Astrocyte (in vitro differentiated cells and primary cell): ENCODE measurements at places on chromosomes 11 and 22.

GRCh38 chr11:42589286-42589685, 722.5 kb upstream of the API5 start:
- no peaks in the 10 kb centered on the region for H3K27me3 ChIP-seq
- no peak for DNase-seq
- H3K27ac ChIP-seq = no peak overlapping the region
- no peak overlapping the region for H3K4me3 ChIP-seq

GRCh38 chr11:116725434-116726221, 47.2 kb downstream of the BUD13 start:
- no peaks in the 10 kb centered on the region for H3K36me3 ChIP-seq
- no peak overlapping the region for H3K4me3 ChIP-seq
- no peak overlapping the region for H3K27ac ChIP-seq
- H3K4me1 ChIP-seq = peaks cover 2% of the 10 kb centered on the region
- peaks cover 4% of the 10 kb centered on the region for H3K27me3 ChIP-seq

- peaks cover 11% of the 10 kb centered on the region for H3K4me1 ChIP-seq
- H3K27me3 ChIP-seq = no peaks in the 10 kb centered on the region
- H3K4me3 ChIP-seq = no peak overlapping the region
- no peaks in the 10 kb centered on the region for H3K36me3 ChIP-seq
Observed at GRCh38 chr11:115893461-115894099, 389.4 kb upstream of the CADM1 start.

DNA sequence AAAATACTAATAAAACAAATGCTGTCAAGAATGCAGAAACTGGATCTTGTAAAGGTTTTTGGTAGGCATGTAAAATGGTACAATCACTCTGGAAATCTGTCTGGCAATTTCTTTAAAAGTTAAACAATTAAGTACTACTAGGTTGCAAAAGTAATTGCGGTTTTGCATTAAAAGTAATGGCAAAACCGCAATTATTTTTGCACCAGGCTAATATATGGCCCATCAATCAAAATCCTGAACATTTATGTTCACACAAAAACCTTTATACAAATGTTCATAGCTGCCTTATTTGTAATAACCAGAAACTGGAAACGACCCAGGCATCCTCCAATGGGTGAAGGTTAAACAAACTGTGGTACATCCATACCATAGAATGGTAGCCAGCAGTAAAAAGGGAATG, 24.6 kb upstream of the ZDHHC13 start:
- H3K27me3 ChIP-seq = no peaks in the 10 kb centered on the region
- H3K36me3 ChIP-seq = no peaks in the 10 kb centered on the region
- DNase-seq = no peak
- no peak overlapping the region for H3K4me3 ChIP-seq
- no peak overlapping the region for H3K27ac ChIP-seq
- H3K4me1 ChIP-seq = peaks cover 16% of the 10 kb centered on the region

DNA sequence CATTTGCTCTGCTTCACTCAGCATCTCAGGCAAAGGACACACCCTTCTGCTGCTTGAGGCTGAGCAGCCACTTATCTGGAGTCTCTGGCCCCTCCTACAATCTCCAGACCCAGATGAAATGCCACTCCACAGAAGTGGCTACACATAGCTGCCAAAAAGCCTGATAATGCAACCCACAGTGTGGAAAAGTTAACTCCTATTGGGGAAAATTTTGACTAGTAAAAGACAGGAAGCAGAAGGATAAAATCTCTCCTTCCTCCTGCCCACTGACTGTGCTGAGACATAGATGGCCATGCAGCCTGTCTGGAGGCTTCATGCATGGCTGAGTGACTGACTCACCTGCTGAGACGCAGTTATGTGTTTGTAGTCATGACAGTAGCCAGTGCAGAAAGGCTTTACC, 92.3 kb upstream of the TEAD1 start:
- no peaks in the 10 kb centered on the region for H3K36me3 ChIP-seq
- peaks cover 11% of the 10 kb centered on the region for H3K4me1 ChIP-seq
- no peaks in the 10 kb centered on the region for H3K27me3 ChIP-seq
- H3K27ac ChIP-seq = peak overlapping the region; percentile 68
- H3K4me3 ChIP-seq = no peak overlapping the region
- DNase-seq = peak; percentile 94

GRCh38 chr11:69200331-69201065, 44.8 kb downstream of the SMIM38 start:
- no peaks in the 10 kb centered on the region for H3K36me3 ChIP-seq
- no peak overlapping the region for H3K27ac ChIP-seq
- H3K4me3 ChIP-seq = no peak overlapping the region
- H3K27me3 ChIP-seq = peaks cover 11% of the 10 kb centered on the region
- peaks cover 2% of the 10 kb centered on the region for H3K4me1 ChIP-seq
- DNase-seq = no peak

DNA sequence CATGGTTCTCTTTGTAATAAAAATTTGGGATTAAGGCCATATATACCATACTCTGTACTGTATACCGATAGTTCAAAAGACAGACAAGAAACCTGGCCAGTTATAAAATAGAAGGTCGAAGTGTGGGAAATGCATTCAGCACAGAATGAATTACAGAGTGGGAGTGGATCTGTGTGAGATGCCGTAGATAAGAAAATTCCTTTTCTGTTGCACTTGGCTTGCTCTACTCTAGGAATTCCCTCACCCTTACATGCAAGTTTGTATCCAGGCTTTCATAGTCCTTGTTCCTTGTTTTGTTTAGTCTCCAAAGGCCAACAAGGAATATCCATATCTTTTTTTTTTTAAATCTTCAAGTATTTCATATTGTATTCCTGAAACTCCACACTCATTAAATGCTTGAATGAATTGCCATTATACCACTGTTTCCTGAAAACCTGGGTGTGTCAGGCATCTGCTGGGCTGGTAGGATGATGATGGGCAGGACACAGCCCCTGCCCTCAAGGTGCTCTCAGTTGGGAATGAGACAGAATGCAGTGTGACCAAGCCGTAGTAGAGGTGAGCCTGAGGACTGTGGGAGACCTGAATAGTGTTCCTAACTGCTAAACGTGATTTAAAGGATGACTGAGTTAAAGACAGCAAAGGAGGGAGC, 53.5 kb downstream of the TEAD1 start:
- H3K36me3 ChIP-seq = no peaks in the 10 kb centered on the region
- DNase-seq = peak; percentile 91

DNA sequence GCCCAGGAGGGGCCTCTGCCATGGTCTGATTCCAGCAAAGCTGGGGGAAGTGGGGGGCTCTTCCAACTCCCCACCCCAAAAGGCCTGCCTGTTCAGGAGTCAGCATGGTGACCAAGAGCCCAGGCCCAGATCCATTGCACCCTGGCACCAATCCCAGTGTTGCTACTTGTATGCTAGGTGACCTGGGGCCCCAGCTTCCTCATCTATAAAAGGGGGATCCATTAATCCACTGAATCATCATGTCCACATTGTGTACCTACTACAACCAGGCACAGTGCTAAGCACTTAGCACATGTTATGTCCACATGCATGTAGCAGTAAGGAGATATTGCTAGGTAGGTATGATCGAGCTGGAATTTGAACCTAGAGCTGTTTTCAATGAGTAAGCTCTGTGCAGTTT, 2.0 kb downstream of the SYT12 start:
- no peak overlapping the region for H3K27ac ChIP-seq
- H3K4me1 ChIP-seq = peaks cover 38% of the 10 kb centered on the region
- no peaks in the 10 kb centered on the region for H3K27me3 ChIP-seq

DNA sequence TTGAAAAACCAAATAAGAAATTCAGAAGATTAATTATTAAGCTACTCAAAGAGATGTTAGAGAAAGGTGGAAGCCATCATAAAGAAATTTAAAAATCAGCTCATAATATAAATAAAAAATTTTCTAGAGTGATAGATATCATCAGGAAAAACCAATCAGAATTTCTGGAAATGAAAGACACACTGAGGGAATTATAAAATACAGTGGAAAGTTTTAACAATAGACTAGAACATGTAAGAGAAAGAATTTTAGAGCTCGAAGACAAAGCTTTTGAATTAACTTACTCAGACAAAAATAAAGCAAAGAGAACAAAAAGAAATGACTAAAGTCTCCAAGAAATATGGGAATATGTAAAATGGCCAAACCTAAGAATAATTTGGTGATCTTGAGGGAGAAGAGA, 1926.9 kb upstream of the RAG2 start:
- no peak overlapping the region for H3K4me3 ChIP-seq
- no peaks in the 10 kb centered on the region for H3K4me1 ChIP-seq
- H3K27ac ChIP-seq = no peak overlapping the region
- H3K27me3 ChIP-seq = no peaks in the 10 kb centered on the region
- DNase-seq = no peak

DNA sequence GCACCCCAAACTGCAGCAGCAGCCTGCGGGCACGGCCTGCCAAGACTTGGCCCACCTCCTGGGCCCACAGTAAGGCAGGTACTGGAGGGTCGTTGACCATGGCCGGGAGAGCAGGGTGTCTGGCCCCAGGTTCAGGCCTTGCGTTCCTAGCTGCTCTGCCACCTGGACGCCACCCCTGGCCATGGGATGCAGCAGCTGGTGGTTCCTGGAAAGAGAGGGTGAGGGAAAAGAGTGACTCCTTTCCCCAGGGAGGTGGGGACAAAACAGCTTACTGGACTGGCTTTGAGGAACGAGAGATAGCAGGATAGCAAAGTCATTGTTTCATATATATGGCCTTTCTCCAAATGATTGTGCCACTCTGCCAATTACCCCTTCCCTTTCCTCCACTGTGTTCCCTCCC, 1.8 kb downstream of the BSCL2 start:
- H3K4me1 ChIP-seq = peaks cover 34% of the 10 kb centered on the region
- peak overlapping the region; percentile 77 for H3K4me3 ChIP-seq
- DNase-seq = no peak
- H3K27ac ChIP-seq = peak overlapping the region; percentile 70
- peaks cover 13% of the 10 kb centered on the region for H3K36me3 ChIP-seq

DNA sequence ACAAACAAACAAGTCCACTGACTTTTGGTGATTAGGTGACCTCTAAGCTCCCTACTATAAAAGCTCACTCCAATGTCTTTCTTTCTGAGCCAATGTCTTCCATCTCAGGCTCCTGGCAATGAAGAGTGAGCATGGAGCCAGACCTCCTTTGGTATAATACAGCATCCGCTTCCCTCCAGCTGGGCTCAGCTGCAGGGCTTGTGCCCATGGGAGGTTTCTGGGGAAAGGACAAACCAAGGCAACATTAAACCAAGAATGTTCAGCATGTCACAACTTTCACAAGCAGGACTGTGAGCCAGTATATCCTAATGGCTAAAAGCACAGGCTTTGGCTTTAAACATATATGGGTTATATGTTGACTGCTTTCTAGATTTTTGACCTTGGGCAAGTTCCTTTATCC, 58.8 kb downstream of the EHF start:
- no peak for DNase-seq
- no peaks in the 10 kb centered on the region for H3K27me3 ChIP-seq
- H3K4me3 ChIP-seq = no peak overlapping the region
- peaks cover 9% of the 10 kb centered on the region for H3K4me1 ChIP-seq
- H3K36me3 ChIP-seq = no peaks in the 10 kb centered on the region
- H3K27ac ChIP-seq = no peak overlapping the region

GRCh38 chr11:83087035-83087434, 15.3 kb upstream of the RAB30 start:
- H3K27ac ChIP-seq = no peak overlapping the region
- H3K4me1 ChIP-seq = no peaks in the 10 kb centered on the region
- H3K36me3 ChIP-seq = no peaks in the 10 kb centered on the region
- DNase-seq = no peak
- H3K4me3 ChIP-seq = no peak overlapping the region

DNA sequence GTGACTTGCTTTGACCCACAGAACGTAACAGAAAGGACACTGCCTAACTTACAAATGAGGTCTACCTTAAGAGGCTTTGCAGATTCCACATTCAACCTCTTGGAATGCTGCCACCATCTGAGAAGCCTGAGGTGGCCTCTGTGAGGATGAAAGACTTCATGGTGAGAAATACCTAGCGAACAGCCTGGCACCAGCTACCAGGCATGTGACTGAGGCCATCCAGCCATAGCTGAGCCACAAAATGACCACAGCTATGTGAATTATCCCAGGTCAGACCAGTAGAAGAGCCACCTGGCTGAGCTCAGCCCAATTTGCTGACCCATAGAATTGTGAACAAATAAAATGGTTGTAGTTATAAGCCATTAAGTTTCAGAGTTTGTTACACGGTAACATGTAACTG, 37.5 kb downstream of the PPARA start:
- H3K27ac ChIP-seq = no peak overlapping the region
- H3K4me3 ChIP-seq = no peak overlapping the region
- H3K36me3 ChIP-seq = no peaks in the 10 kb centered on the region

DNA sequence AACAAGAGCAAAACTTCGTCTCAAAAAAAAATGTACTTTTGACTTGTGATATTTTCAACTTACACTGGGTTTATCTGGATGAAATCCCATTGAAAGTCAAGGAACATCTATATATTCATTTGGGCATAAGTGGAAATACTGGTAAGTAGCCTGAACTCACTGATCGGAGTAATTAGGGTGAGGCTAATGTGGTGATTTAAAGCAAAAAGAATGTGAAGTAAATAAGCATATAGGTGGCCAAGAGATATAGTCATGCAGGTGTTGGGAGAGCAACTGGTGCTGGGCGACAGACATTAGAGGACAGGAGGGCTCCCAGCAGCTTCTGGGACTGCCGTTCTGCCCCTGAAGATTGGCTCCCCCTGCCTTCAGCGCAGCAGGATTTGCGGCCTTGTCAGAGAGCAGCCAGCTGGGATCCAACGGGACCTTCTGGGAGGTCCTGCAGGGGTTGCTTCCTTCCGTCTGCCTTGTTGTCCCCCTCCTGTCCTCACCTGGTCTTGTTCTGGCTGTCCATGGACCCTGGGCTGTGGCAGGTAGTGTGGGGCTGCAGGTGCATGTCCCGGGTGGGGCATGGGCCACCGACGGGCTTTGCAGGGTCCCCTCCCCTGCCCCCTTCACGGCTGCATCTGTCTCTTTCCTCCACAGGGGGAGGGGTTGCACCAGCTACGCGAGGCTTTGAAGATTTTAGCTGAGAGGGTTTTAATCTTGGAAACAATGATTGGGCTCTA, 14.1 kb downstream of the RHBDD3 start:
- H3K27me3 ChIP-seq = no peaks in the 10 kb centered on the region
- H3K4me1 ChIP-seq = no peaks in the 10 kb centered on the region
- no peak overlapping the region for H3K4me3 ChIP-seq

GRCh38 chr22:39655004-39655579, 84.5 kb downstream of the CACNA1I start:
- H3K36me3 ChIP-seq = no peaks in the 10 kb centered on the region
- peaks cover 14% of the 10 kb centered on the region for H3K27me3 ChIP-seq
- H3K4me3 ChIP-seq = no peak overlapping the region
- H3K27ac ChIP-seq = no peak overlapping the region

- H3K4me3 ChIP-seq = peak overlapping the region; percentile 16
- no peaks in the 10 kb centered on the region for H3K36me3 ChIP-seq
Observed at GRCh38 chr11:128208329-128209137, 378.8 kb downstream of the ETS1 start.
